Psoas muscle (tissue), 8 donors: ENCODE measurements at places on chromosomes 6 and 20. TPM values are rescaled to one million over a fixed set of nuclear protein-coding genes. Genes with fewer than 3 reads are reported as not detected.

- H3K4me1 ChIP-seq, result peaks cover 4% of the 10 kb centered on the region
- H3K27me3 ChIP-seq, result no peaks in the 10 kb centered on the region
- no peak overlapping the region for H3K4me3 ChIP-seq
These were observed 1.4 kb downstream of the NPBWR2 start for GRCh38 chr20:64105846-64106434.

The PPP1R3D gene
- 8.7 TPM for total RNA-seq

DNA sequence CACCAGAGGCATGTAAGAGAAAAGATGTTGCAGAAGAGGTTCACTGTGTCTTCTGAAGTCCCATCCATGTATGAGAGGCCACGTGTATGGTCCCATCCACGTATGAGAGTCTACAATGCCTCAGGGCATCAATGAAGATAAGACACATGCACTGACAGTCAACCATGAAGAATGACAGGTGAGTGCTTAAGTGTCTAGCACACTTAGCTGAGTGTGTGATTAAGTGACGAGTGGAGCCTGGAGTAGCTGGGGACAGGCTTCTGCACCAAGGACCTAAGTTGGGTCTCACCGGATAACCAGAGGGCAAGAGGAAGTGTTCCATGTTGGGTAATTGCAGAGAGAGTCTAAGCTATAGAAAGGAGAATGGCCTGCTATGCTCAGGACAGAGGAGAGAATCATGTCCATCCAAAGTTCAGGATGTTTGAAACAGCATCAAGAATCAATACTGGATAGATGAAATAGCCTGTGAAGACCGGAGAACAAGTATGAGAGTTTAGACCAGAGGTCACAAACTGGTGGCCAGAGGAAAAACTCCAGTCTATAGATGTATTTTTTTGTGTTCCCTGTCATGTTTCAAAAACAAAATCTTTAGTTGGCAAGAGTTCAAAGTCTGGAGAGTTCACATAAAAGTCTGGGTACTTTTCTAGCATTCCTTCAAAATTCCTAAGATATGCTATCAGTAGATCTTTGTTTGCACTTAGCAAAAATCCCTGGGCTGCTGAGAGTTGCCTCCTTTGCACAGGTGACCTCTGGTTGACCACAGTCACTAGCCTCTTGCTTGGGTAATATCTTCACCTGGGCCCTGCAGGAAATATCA lies 165.8 kb downstream of the KIF16B start:
- no peak overlapping the region for H3K27ac ChIP-seq
- no peak overlapping the region for H3K4me3 ChIP-seq
- peaks cover 31% of the 10 kb centered on the region for H3K36me3 ChIP-seq
- no peaks in the 10 kb centered on the region for H3K27me3 ChIP-seq
- H3K4me1 ChIP-seq, result peaks cover 5% of the 10 kb centered on the region
- no peak for DNase-seq

The TPX2 gene
- 2.1 TPM for total RNA-seq

- H3K4me1 ChIP-seq, result peaks cover 4% of the 10 kb centered on the region
- H3K36me3 ChIP-seq, result no peaks in the 10 kb centered on the region
- no peak overlapping the region for H3K4me3 ChIP-seq
- H3K27me3 ChIP-seq, result no peaks in the 10 kb centered on the region
These were observed 6.0 kb upstream of the PRDM1 start for GRCh38 chr6:106079961-106080762.
